ENCODE measurements at places on chromosomes 5 and 9.

GRCh38 chr9:78479441-78479840, 182.5 kb downstream of the PSAT1 start:
- DNase-seq: no peak

DNA sequence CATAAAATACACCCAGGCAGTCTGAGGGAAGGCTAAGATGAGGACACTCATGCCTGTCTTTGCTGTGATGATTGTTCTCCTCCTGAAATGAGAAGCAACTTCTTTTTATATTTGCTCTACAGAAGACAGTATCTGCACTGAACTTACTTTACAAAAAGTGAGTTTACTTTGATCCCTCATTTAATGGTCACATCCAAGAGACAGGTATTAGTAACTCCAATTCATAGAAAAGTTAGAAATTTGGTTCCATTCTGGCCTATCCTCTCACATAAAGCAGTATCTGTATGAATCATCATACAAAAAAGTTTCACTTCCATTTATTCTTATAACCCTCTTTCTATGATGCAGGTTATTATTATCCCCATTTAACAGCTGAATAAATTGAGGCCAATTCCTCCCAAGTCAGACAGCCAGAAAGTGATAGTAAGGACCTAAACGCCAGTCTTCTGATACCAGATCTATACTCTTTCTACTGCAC, 15.2 kb downstream of the TSTD2 start:
- DNase-seq: no peak

DNA sequence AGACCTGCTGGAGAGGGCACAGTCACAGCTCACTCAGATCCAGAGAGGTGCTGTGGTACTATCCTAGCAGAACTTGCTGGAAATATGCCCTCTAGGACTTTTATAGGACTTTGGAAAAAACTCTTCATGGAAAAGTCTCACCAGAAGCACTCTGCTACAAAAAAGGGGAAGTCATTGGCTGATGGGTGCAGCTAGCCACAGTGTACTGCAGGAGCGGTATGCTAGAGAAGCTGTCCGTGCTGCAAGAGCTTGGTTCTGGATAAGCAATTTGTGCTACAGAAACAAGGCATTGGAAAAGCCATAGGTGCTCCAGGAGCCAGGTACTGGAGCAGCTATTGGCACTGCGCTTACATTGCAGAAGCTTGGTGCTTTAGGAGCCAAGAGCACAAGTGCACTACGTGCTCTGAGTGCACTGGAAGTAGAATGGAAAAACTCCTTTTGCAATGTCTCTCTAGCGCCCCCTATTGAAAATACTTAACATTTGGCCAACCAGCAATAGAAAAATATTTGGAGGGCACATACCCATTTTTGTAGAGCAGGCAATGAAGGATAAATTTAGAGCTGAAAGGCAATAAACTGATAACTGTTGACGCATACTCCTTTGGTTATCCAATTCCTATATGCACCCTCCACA, 83.4 kb downstream of the MEGF10 start:
- DNase-seq: no peak

- DNase-seq: no peak
These were observed 277.0 kb downstream of the DIRAS2 start for GRCh38 chr9:90365666-90366065.

- no peak for DNase-seq
These were observed 41.4 kb upstream of the SHB start for GRCh38 chr9:38110476-38110875.

DNA sequence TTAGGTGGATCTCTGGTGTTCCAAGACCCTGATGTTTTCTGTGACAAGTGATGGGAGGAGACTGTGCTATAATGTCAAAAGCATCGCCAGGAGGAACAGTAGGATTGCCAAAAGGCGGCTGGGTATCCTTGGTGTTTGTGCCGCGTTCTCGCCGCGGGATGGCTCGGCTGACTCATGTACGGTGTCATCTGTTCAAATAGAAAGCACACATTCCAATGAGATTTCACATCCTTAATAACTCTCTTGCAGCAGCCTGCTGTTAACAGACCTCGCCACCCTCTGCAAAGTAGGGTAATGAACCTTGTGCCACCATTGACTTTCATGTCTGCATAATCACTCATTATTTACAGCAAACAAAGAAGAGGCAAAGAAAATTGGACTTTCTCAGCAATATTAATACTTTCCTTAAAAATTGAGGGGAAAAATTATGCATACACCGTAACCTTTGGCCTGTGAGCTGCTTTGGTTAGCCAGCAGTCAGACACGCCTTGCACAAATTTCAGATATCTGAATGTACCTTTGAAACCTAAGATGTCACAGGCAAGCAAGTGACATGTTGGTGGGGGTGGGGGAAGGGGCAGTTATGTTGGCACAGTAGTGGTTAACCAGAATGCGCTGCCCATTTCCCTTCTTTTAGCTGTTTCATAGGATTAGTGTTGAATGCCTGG, 289.4 kb downstream of the EFNA5 start:
- DNase-seq: no peak

GRCh38 chr9:121855476-121855875, 204.0 kb downstream of the DAB2IP start:
- no peak for DNase-seq

DNA sequence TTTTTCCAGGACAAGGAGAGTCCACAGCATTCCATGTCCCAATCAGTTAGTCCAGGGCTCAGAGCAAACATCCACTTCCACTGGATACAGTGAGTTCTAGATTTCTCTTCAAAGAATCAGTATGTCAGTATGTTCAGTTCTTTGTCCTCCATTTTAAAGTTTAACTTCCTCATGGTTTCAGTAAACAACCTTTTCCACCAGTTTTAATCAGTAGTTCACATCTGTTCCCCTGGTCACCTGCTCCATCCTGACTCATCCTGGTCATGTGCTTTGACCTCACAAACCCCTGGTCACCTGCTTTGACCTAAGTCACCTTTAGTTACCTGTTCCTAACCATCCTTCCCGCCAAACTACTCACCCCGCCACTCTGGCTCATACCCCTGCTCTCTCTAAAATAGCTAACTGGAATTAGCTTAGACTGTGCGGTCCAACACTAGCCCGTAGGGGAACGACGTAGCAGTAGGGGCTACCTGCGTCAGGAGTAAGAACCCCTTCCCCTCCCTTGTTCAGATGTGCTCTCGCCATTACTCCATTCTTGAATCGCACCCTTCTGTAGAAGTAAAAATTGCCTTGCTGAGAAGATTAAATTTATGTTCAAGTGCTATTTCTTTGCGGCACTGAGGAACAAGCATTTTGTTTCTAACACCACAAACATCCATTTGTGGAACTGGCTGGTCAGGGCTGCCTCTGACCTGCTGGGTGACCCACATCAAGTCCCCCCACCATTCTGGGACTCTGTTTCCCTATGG, 5.5 kb downstream of the ENG start:
- DNase-seq: no peak

- no peak for DNase-seq
These were observed 118.1 kb downstream of the NUDT12 start for GRCh38 chr5:103444333-103445038.

Data from NCI-H510A (cell line).